Left forelimb (tissue), 1 donor: ENCODE measurements at places on chromosomes 16 and 17.

DNA sequence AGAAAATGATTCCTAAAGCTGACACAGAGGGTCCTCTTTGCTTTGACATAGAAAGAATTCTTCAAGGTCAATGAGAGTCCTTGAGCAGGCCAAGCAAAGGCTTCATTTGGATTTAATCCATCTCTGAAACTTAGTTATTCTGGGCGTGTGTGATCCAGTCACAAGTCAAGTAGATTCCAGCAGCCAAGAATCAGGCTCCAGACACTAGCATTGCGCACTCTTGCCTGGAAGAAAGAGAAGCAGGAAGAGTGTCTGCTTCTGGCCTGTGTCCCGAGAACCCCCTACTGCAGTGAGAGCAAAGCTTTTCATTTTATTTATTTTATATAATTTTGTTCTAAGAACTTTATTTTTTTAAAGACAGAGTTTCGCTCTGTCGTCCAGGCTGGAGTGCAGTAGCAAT is 88.2 kb upstream of the CACNG5 start:
- no peak for DNase-seq

DNA sequence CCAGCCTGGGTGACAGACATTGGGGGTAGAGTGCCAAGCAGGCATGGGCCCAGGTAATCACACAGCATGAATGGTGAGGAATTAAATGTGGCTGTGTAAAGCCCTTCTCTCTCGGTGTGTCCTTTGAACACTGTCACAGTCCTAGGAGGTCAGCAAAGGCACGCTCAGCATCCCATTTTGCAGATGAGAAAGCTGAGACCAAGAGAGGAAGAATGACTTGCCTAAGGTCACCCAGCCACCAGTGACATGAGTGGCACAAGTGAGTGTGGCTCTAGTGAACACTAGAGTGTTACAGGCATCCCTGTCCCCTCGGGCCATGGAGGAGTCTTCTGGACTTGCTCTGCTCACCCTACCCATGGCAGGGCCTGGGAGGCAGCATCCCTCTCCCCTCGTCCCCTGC is 10.7 kb downstream of the CTF1 start:
- no peak for DNase-seq

DNA sequence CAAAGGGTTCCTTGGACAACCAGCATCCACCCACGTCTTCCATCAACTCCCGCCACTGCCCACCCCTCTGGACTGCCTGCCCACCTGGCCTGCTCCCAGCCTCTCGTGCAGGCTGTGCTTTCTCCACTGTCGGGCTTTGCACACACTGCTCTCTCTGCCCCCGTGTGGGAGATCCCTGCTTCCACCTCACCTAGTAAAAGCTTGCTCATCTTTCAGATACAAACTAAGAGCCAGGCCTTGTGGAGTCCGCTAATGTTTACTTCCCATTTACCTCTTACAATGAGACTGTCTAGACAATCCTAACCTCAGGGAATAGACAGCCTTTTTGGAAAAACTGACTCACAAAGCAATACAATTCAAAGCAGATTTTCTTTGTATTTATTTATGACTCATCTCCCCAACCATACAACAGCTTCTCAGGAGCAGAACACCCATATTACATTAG is 67.6 kb downstream of the USP31 start:
- no peak for DNase-seq

DNA sequence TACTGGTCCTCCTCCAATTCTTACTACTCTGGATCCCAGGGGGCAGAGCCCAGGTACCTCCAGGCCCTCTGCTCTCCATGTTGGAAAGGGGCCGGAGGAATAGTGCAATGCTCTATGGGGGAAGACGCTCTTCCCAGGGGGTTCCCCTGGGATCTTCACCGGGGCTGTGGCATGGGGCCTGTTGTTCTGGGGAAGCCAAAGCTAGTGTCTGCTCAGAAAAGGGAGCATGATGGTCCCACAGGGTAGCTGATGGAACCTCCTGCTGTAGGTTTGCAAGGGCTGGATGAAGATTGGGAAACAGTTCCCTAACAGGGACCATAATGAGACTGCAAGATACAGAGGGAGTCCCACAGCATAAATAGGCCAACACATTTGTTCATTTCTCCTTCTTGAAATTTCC is 114.7 kb downstream of the IRX5 start:
- DNase-seq: no peak
